ENCODE measurements at places on chromosomes 3 and 15. TPM values are rescaled to one million over a fixed set of nuclear protein-coding genes. Genes with fewer than 3 reads are reported as not detected.

The PLCH1 gene
- 0.88 TPM for total RNA-seq

The PLA2G4D gene
- not detected for total RNA-seq

The VPS8 gene
- total RNA-seq = 87.1 TPM

The KLHL6 gene
- 35.1 TPM for total RNA-seq

The CYP1A2 gene
- not detected for total RNA-seq

The TMOD3 gene
- 72.1 TPM for total RNA-seq

The IQCF5 gene
- total RNA-seq = not detected

The KPNA4 gene
- 51.5 TPM for total RNA-seq

The AMOTL2 gene
- not detected for total RNA-seq
